ENCODE measurements at places on chromosomes 6 and 20.

GRCh38 chr6:142359271-142359960 is 57.6 kb downstream of the ADGRG6 start:
- DNase-seq = no peak

- DNase-seq = peak; percentile 51
Measured at GRCh38 chr6:16639684-16640480, 121.4 kb downstream of the ATXN1 start.

- DNase-seq = no peak
Measured at GRCh38 chr20:14997791-14998190, 660.4 kb upstream of the FLRT3 start.

GRCh38 chr6:116564311-116564710 is 7.0 kb upstream of the RWDD1 start:
- DNase-seq = no peak

- no peak for DNase-seq
Measured at GRCh38 chr6:111854683-111855082, 18.6 kb downstream of the FYN start.

DNA sequence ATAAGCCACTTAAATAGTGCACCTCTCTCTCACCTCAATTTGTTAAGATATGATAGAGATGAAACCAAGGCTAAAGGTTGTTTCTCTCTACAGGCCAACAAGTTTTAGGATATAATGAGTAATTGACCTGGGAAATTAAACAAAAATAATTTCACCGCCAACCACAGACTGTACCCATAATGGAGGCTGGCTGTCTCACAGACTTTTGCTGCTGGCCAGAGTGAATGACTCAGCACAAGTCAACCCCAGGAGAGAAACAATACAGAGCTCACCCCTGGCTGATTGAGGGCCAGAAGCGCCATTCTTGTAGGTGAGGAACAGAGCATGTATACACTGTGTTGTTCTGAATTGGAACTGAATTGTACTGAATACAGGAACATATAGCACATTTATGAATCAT is 99.9 kb downstream of the CAP2 start:
- DNase-seq = peak; percentile 3

GRCh38 chr20:5041433-5041832 is 40.1 kb upstream of the SLC23A2 start:
- DNase-seq = peak; percentile 62

GRCh38 chr6:17721671-17722070 is 14.9 kb upstream of the NUP153 start:
- DNase-seq = no peak

DNA sequence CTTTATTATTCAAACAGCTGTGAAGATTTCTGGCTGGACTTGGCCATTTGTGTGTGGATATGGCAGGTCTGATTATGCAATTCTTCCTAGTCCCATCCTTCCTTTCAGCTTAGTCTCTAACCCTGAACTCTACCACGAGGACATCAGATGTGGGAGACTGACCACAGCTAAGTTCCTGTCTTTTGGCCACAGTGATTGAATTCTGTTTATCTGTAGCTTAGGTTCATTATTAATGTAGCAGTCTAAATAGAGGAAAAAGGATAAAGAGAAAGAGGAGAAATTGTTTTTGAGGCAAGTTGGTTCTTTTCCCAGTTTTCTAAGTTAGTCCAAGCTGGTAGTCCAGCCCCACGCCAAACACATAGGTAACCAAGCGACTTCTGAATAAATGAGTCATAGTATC is 598.9 kb downstream of the RFPL4B start:
- no peak for DNase-seq

- peak; percentile 1 for DNase-seq
Measured at GRCh38 chr6:46090115-46091079, 39.4 kb upstream of the ENPP4 start.

DNA sequence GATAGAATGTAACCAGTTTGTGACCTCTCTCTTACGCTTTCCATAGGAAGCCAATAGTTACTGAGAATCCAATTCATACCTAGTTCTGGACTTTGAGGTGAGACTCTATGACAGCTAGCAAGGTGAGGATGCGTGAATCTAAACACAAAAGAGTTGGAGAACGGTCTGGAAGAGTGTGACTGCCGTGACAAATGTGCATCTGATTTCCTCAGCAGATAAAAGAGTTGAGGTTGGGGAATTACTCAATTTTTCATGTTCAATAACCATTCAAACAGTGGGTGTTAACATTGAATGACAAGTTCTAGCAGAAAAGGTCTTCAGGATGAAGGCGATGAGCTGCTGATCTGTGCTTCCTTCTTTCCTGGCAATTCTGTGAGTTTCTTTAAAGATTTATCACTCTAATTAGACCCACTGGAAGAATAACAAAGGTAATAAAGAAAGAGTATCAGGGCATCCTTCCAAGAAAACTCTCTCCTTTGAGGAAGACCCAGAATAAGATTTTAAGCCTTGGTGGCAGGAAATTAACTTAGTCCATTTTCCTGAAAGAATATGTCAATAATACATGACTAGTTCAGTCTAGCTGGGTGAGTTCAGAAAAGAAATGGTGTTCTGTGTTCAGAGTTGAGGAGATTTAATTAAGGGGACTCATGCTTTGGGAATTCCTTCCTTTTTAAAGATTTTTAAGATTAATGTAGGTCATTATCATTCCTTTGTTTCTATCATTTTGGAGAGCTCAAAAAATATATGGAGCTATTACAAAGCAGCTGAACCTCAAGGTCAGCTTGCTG is 24.5 kb downstream of the KIF3B start:
- DNase-seq = no peak

- DNase-seq = peak; percentile 63
Measured at GRCh38 chr6:20906945-20907344, 372.7 kb downstream of the CDKAL1 start.

- DNase-seq = no peak
Measured at GRCh38 chr6:87798393-87799278, 96.6 kb upstream of the AKIRIN2 start.

DNA sequence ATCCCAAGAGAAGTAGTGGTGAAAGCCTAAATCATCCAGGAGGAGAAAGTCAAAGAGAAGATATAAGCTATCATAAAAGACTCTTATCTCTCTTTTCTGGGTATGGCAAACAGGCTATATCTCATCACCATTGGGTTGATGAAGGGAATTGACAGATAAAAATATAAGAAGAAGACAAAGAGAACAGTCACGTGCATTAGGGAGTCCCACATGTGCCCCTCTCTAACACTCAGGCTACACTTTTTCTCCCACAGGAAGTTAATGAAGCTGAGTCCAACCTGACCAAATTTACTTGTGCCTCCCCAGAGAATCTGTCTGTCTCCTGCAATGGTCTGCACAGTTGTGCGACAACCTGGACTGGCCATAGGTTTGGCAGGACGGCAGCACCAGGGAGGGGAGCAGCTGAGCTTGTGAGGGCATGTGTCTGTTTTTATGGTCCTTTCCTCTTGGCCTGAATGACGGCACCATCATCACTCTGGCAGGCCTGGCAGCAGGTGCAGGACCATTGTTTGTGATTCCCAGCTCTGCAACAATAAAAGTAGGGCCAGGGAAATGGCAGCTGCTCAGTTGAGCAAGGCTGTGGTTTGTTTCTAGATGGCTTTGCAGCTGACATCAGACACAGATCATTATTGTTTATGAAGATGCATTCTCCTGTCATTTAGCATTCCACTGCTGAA is 144.5 kb upstream of the MCHR2 start:
- no peak for DNase-seq

- DNase-seq = no peak
Measured at GRCh38 chr20:52103335-52103912, 88.2 kb downstream of the ZFP64 start.

DNA sequence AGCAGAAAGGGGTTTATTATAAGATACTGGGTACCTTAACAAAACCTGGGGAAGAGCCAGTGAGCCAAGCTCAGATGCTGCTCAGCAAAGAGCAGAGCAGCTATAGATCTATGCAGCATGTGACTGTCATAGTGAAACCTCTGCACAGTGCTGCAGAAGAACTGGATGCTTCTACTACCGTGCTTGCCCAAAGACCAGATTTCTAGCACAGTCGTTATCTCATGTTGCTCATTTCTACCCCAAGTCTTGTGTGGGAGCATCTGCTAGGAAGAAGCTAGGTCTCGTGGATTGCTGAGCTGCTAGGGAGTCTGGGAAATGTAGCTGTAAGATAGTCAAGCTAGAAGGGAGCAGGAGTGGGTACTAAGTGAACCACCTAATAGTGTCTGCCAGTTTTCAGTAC is 31.7 kb upstream of the GNRH2 start:
- no peak for DNase-seq

GRCh38 chr6:130132286-130132701 is 90.5 kb downstream of the SAMD3 start:
- no peak for DNase-seq

- no peak for DNase-seq
Measured at GRCh38 chr6:111739257-111739696, 133.6 kb upstream of the TRAF3IP2 start.

GRCh38 chr6:6982663-6983062 is 125.1 kb upstream of the RREB1 start:
- DNase-seq = no peak

DNA sequence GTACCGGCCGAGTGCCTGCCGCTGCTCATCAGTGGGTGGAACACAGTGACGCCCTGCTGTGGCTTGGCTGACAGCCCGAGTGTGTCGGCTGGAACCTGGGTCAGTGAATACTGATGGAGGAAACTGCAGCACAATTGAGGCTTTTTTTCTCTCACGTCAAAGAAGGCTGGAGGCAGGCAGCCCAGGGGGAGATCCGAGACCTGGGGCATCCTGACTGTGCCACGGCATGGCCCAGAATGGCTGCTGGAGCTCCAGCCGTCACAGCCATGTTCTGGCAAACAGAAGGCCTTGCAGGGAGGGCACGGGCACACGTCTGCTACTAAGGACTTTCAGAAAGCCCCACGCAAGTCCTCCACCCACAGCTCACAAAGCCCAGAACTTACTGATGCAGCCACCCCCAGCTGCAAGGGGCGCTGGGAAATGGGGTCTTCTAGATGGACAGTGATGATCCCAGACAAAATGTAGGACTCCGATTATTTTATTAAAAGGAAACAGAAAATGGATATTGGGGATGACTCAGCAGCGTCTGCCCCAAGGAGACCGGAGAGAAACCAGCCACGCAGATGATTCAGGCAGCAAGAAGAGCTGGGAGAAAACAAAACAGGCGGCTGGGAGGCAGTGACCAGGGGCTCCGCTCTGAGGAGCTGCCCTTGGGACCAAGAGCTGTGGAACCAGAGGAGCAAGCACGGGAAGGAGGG is 140.0 kb downstream of the TAF4 start:
- no peak for DNase-seq

DNA sequence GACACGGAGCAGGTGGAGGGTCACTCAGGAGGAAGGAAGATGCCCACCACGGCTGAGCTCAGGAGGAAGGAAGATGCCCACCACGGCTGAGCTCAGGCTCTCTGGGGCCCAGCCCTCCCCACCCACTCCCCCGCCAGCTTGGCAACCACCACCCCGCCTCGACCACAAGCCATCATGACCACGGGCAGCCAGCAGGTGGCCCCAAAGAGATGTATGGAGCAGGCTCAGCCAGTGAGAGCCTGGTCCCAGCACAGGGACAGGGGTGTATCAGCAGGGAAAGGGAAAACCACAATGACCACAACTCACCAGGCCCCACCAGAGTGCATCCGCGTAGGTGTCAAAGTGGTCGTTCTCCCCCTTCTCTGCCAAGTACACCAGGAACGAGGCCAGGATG is 30.4 kb downstream of the KCNQ2 start:
- DNase-seq = no peak

DNA sequence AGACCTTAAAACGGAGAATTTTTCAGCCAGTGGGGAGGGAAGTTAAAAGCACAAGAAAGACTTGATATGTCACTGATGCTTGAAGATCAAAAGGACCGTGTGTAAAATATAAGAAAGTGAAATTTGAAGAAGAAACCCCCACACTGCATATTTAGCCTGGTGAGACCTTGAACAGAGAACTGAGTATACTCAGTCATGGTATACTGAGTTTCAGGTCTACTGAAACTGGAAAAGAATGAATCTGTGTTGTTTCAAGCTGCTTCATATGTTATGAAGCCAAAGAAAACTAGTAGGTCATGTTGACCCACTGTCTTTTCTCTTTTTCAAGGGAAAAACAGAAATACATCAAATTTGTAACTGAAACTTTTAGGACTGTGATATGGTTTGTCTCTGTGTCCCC is 443.8 kb upstream of the GJE1 start:
- DNase-seq = no peak

- DNase-seq = no peak
Measured at GRCh38 chr20:38181971-38182370, 16.9 kb upstream of the TGM2 start.

DNA sequence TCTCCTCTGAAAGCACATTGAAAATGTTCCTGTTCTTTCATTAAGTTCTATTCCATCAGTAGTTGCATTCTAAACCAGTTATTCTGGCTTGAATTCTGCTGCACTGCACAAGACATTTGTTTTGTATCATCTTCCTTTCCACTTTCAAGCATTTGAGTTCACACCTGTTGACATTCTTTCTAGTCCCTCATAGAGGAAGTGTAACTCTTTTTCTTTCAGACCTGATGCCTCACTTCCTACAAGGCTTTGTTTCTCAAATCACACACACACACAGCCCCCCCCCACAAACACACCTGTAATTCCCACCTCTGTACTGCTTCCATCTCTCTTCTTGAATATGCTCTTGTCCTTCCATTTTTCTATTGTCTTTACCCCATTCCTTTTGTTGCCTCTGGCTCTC is 50.9 kb downstream of the CCN2 start:
- DNase-seq = no peak

- DNase-seq = peak; percentile 1
Measured at GRCh38 chr6:9025796-9026394, 590.5 kb upstream of the SLC35B3 start.

DNA sequence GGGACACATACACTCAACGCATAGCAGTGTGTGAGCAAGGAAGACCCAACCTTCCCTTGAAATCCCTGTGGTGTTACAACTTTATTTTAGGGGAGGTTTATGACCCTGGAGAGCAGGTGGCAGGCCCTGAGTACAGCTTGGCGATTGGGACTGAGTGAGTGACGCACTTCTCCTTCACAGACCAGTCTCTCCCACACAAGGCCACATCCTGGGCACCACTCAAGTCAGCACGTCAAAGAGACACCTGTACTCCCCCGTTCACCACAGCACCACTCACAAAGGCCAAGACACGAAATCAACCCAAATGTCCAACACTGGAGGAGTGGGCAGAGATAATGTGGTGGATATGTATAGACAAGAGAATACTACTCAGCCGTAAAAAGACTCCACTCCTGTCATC is 57.0 kb upstream of the FRMD1 start:
- no peak for DNase-seq

DNA sequence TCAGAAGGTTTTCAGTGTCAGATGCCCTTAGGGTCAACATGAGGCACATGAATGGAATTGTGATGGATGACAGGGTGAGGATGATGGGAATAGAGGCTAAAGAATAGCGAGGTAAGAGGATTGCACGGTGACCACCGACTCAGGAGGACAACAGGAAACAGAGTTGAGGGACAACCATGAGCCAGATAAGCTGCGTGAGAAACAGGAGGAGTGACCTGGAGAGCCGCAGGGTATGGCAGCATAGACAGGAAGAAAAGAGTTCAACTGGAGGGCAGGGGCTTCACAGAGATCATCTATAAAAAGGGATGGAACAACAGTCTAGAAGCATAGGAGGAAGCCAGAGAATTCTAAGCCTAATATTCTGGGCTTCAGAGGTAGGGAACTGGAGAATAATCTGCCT is 84.7 kb upstream of the ENPP5 start:
- DNase-seq = no peak

All from fibroblast of skin of left biceps (primary cell).